ENCODE measurements at places on chromosomes 16 and 17.

- DNase-seq, result no peak
Measured at GRCh38 chr16:19223235-19224170, 55.5 kb downstream of the SYT17 start.

DNA sequence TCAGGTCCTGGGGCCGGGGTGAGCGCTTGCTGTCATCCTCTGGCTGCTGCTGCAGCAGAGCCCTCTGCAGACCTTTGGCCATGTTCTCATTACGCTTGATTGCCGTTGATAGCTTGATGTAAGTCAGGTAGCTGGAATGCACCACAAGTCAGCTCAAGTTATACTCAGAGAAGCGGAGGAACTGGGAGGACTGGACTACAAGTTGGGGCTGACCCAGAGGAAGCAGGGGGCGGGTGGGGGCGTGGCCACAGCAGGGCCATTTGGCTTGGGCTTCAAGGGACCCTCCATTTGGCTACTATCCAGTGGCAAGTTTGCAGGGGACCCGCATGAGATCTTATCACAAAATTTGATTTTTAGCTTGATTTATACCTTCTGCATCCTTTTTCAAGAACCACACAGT lies 19.0 kb upstream of the EVPL start:
- DNase-seq, result no peak

DNA sequence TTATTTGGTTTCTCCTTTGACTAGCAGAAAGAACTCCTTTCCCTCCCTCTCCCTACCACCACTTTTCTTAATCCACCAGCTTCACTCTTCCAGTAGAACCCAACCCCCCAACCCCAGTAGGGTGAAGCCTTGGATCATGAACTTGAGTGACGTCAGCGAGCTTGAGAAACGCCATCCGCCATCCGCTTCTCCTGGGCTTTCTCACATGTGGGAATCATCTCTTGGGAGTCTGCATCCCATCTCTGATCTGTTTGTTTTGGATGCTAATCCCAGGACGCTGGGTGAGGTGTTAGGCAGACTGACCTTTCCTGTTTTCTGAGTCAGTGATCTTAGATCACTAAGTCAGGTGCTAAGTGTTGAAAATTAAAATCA lies 16.0 kb upstream of the SOX9 start:
- DNase-seq, result no peak

GRCh38 chr16:89473136-89473712 lies 17.1 kb downstream of the ANKRD11 start:
- DNase-seq, result peak; percentile 51

GRCh38 chr17:80918731-80919130 lies 72.9 kb upstream of the CHMP6 start:
- peak; percentile 42 for DNase-seq

DNA sequence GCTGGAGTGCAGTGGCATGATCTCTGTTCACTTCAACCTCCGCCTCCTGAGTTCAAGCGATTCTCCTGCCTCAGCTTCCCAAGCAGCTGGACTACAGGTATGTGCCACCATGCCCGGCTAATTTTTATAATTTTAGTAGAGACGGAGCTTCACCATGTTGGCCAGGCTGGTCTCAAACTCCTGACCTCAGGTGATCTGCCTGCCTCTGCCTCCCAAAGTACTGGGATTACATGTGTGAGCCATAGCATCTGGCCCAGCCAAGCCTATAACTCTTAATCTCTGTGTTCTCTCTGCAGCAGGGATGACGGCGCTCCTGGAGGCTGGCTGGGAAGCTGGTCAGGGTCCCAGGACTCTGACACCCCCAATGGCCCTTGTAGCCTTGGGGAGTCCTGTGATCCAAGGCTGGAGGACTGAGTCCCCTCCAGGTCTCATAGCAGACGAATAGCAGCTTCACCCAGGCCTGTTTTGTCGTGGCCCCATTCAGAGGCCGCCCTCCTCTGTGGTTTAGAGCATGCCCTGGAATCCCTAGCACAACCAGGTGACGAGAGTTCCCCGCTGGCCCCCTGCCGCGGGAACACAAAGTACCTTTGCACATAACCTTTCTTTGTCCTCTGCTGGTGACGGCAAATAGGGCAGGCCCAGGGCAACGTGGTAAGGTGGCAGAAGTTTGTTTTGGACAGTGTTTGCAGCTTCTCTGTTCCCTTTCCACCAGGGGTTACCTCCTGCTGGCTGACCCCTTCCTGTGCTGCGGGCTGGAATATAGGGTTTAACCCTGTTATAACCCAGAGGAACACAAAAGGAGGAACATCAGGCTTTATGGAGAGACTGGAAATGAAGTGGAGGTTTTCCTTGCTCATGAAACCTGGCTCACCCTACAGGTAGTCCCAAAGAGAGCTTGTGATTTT lies 43.0 kb upstream of the TOB1 start:
- no peak for DNase-seq

GRCh38 chr17:10013365-10014112 lies 108.5 kb upstream of the RCVRN start:
- DNase-seq, result no peak

DNA sequence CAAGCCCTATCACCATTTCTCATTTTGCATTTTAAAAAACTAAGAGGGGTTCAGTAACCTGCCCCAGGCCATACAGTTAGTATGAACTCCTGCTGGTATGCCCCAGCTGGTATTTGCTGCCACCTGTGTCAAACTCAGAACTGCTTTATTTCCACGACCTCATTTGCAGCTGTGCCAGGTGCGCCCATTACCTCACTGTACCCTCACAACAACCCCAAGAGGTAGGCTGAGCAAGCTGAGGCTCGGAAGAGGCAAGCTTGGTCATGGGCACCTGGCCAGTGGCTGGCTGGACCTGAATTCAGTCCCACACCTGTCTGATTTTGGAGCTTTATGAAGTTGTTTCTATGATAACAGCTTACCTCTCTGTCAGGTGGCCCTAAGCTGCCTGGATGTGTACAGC lies 7.6 kb downstream of the EPN2 start:
- DNase-seq, result no peak

DNA sequence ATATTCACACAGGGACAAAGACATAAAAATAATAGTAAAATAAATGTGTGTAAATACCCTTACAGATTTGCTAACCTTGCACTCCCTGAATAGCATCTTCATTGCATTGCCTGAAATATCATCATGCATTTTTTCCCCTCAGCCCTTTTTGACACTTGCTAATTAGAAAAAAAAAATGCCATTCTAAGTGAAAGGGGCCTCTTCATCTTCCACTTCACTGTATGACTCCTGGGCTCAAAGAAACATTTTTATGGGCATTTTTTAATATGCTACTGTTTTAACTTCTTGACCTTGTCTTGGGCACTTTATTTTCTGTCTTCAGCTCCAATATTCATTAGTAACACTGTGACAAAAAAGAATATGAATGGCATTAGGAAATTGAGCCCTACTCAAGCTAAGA lies 1424.4 kb downstream of the CDH8 start:
- DNase-seq, result no peak

DNA sequence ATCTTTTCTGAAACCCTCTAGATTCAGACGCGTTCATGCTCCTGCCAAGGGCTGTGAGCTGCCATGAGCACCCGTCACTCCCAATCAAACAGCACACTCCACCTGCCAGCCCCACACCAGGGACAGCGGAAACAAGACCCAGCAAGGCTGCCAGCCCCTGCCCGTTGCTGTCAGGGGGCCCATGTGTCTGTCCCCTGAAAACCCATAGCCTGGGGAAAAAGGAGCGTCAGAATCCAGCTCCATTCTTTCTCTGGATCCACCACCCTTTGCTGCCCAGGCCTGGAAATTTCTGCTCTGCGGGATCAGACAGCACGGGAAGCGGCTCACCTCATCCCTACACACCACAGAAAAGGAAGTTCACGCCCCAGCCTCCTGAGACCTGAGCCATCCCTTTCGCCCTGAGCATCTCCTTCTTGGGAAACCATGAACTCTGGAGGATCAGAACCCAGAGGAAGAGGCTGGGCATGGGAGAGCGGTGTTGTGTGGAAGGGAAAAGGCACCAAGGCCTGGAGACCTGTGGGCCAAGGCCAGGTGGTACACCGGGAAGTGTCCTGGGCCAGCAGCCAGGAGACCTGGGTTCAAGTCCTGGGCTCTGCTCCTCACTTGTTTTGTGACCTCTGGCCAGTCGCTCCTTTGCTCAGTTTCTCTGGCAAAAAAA lies 51.5 kb upstream of the RCVRN start:
- no peak for DNase-seq

DNA sequence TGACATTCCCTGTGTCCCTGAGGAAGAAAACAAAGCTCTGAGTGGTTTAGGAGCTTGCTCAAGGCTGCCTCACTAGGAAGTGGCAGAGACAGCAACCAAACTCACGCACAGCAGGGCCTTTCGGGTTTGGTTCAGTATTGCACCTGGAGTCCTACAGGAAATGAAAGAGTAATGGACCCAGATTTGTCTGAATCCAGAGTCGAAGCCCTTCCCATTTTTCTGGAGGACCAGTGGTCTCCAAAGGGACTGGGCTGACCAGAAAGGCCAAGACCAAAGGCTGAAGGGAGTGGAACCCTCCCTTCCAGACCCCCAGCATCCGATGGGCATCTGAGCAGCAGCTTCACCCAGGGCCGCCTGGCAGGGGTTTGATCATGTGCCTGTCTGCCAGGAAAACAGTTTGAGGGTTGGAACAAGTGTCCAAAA lies 85.5 kb upstream of the RPL38 start:
- peak; percentile 25 for DNase-seq

DNA sequence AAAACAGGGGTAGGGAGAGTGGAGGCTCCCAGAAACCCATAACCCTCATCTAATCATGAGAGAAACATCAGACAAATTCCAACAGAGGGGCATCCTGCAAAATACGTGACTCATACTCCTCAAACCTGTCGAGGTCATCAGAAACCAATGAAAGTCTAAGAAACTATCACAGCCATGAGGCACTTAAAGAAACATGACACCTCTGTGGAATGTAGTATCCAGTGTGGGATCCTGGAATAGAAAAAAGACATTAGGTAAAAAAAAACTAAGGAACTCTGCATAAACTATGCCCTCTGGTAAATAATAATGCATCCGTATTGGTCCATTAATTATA lies 16.4 kb downstream of the CDH5 start:
- DNase-seq, result no peak

DNA sequence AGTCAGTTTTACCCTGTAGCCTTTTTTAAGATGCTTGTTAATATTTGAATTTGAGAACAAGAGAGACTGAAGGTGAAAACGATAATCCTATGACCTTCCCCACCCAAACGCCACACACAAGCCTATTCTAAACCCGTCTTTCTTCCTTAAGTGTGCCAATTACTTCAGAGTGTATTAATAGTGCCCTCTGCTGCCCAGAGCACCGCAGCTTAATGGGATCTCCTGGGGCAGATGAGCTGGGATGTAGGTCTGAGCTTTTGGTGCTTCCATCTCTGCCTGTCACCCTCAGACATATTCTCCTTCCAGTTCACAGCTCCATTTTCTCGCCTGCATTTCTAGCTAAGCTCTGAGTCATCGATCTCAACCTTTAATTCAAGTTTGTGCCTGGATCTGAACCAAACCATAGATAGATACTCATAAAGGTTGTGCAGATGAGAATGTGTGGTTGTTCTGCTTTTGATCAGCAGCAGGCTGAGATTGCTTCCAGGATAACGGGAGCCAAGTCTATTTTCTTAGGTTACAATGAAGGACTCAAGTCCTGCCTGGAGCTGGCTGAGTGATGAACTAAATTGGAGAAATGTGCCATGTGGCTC lies 46.4 kb upstream of the CDH13 start:
- no peak for DNase-seq

- peak; percentile 72 for DNase-seq
Measured at GRCh38 chr16:85417156-85417860, 195.8 kb upstream of the GSE1 start.

DNA sequence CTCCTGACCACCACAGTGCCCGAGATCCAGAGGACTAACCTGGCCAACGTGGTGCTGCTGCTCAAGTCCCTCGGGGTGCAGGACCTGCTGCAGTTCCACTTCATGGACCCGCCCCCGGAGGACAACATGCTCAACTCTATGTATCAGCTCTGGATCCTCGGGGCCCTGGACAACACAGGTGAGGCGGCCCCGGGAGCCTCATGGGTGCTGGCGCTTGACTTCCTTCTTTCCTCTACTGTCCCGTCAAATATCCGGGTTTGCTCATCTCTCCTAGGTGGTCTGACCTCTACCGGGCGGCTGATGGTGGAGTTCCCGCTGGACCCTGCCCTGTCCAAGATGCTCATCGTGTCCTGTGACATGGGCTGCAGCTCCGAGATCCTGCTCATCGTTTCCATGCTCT lies 13.7 kb downstream of the DHX38 start:
- DNase-seq, result no peak

GRCh38 chr16:58499092-58499511 lies 841 bp upstream of the NDRG4 start:
- peak; percentile 66 for DNase-seq

DNA sequence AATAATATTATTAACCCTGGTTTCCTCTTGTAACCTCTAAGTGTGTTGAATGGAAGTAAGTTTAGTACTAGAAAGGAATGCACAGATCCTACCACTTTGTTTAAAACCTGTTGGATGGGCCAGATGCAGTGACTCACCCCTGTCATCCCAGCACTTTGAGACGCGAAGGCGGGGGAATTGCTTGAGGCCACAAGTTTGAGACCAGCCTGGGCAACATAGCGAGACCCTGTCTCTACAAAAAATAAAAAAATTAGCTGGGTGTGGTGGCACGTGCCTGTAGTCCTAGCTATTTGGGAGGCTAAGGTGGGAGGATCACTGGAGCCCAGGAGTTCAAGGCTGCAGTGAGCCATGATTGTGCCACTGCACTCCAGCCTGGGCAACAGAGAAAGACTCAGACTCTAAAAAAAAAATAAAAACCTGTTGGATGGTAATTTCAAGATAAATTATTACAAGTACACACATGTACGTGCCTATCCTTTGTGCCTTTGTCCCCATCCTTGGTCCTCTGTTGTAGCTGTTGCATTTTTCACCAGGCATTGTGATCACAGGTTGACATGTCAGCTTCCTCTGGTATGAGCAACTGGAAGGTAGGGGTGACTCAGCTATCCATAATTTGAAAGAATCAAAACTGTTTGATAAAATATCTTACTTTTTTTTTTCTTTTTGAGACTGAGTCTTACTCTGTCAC lies 30.7 kb upstream of the METTL9 start:
- peak; percentile 54 for DNase-seq

DNA sequence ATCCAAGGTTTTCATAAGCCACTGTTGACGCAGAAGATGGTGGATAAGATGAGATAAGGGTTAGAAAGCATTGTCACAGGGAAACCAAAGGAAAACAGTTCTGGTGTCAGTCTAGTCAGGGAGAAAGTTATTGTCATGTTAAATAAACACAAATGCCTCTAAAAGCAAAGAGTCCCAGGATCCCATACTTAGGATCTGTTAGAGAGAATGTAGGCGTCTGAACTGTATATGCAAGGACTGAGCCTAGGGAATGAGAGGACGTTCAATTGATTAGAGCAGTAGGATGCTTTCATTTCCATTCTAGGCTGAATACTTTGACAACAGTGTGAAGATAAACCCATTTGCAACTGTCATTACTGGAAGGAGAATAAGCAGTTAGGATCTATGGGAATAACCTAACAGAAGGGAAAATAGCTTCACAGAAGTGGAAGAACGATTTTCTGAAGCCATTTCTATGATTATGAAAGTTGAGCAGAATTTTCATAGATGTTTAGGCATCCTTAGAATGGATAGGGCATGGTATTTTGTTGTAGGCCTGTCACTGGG lies 1149.1 kb upstream of the CDH8 start:
- no peak for DNase-seq

- no peak for DNase-seq
Measured at GRCh38 chr17:72206376-72206775, 85.6 kb downstream of the SOX9 start.
